Stomach (tissue), 19 donors: ENCODE measurements at places on chromosomes 7 and 10. TPM values are rescaled to one million over a fixed set of nuclear protein-coding genes. Genes with fewer than 3 reads are reported as not detected.

Gene GPC2
- 4.0 TPM for total RNA-seq

GRCh38 chr7:157928171-157928794, 591.5 kb downstream of the DNAJB6 start:
- no peak overlapping the region for H3K27ac ChIP-seq
- no peak for DNase-seq
- H3K4me1 ChIP-seq: no peaks in the 10 kb centered on the region
- H3K4me3 ChIP-seq: no peak overlapping the region
- no peaks in the 10 kb centered on the region for H3K27me3 ChIP-seq
- H3K36me3 ChIP-seq: no peaks in the 10 kb centered on the region

Gene EN2
- total RNA-seq: not detected

- no peaks in the 10 kb centered on the region for H3K27me3 ChIP-seq
- no peak overlapping the region for H3K4me3 ChIP-seq
- DNase-seq: no peak
- no peaks in the 10 kb centered on the region for H3K36me3 ChIP-seq
- H3K27ac ChIP-seq: no peak overlapping the region
- peaks cover 16% of the 10 kb centered on the region for H3K4me1 ChIP-seq
Observed at GRCh38 chr10:123580426-123580825, 85.7 kb upstream of the GPR26 start.

Gene MYOZ1
- not detected for total RNA-seq
